H1 (cell line): ENCODE measurements at places on chromosomes 2 and 18. TPM values are rescaled to one million over a fixed set of nuclear protein-coding genes. Genes with fewer than 3 reads are reported as not detected.

- DNase-seq = no peak
These were observed 1.4 kb downstream of the REEP1 start for GRCh38 chr2:86335865-86336674.

DNA sequence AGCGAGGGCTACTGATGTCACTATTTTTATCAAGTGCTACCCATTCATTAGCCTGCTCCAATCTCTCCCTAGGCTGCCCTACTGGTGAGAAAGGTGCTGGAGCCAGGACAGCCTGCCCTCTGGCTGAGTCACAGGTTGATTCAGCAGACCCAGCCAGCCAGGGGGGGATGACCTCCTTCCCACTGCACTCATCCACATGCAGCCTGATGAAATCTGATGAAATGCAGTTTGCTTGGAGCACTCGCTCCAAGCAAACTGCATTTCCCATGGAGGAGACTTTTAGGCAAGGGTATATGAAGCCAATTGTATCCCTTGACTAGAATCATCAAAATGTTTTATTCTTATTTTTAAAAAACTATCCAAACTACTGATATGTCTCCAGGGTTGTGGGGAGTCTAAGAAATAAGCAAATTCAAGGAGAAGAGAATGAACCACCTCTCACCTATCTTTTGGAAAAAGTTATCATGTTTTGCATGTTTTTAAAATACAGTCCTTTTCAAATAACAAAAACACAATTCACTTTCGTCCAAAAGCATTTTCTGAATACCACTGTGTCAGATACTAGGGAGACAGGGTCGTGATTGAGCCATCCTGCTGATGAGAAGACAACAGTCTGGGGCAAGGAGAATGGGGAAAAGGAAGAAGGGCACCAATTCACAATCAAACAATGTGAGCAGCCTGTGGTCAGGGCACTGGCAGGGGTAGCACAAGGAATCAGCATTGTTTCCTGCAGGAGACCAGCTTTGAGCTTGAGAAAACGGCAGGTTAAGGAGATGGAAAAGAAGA lies 128.3 kb downstream of the AFF3 start:
- no peak for DNase-seq

DNA sequence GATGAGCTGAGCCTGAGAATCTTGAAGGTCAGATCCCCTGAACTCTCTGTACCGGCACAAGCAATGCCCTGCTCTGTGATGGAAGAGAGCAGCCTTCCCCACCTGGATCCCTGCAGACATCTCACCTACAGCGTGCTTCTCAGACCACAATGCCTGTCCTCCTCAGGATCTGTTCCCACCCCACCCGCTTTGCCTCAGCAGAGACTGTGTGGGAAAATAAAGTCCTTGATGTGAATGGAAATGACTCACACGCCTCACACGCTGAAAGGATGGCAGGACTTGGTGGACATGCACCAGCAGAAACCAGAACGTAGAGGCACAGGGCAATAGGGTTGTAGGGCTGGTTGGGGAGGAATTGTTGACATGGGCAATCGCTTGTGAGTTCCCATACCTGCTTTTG lies 117.9 kb upstream of the POU3F3 start:
- DNase-seq = no peak

DNA sequence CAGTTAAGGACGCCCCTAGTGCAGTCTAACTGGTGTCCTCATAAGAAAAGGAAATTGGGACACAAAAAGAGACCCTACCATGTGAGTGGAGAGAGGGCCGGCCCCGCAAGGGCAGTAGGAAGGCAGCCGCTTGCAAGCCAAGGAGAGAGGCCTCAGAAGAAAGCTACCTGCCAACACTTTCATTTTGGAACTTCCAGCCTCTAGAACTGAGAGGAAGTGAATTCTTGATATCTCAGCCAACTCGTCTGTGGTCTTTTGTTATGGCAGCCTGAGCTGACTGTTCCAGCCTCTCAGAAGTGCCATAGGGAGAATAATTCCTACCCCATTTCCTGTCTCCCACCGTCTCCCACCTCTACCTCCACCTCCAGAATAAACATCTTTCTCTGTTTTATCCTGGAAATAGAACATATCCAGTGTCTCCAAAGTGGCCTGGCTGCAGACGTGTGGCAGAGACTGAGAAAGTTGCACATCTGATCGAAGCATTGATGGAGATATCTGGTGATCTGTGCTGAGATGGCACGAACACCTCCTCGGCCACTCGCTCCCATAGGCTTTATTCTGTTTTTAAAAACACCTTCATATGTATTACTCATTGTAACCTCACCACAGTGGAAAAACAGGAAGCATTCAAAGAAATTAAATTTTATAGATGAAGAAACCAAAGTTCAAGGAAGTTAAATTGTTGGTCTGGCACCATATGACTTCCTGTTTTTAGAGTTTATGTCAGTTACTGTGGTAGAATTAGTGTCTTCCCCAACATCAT lies 39.5 kb upstream of the MARCO start:
- DNase-seq = no peak

GRCh38 chr2:142944721-142945120 lies 67.3 kb downstream of the KYNU start:
- DNase-seq = no peak

DNA sequence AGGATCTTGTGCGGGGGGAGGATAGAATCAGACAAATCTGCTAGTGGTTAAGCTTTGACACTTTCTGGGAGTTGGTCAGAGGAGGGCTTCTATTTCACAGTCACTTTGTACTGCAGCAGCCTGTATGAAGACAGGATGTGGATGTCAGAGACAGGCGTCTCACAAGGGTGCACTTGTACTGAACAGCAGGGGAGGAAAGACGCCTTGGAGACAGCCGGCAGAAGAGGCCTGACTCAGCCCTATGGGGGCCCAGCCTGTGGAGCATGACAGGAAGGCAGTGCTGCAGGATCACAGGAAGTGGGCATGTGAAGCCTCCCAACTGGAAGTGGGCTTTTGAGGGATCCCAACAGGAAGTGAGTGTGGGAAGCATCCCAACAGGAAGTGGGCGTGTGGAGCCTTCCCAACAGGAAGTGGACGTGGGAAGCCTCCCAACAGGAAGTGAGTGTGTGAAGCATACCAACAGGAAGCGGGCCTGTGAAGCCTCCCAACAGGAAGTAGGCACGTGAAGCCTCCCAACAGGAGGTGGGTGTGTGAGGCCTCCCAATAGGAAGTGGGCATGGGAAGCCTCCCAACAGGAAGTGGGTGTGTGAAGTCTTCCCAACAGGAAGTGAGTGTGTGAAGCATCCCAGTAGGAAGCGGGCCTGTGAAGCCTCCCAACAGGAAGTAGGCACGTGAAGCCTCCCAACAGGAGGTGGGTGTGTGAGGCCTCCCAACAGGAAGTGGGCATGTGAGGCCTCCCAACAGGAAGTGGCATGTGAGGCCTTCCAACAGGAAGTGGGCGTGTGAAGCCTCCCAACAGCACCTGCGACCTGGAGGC lies 212.3 kb downstream of the SNTG2 start:
- DNase-seq = no peak

GRCh38 chr2:161798027-161798426 lies 173.8 kb downstream of the SLC4A10 start:
- DNase-seq = no peak

DNA sequence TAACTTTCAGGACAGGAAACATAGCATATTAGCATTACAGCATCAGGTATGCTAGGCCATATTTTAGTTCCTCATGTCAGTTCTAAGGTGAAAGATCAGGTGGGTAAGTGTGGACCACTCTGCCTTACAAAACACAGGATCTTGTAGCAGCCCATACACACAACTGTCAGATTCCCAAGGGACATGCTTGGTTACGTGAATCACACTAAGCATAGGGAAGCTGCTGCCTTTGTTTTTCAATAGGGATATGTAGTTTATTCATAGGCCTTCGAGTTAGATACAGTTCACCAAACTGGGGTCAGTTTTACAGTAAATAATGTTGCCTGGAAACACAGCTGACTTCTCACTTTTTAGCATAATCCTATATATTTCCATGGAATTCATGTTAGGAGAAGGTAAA lies 116.1 kb upstream of the OTX1 start:
- no peak for DNase-seq

DNA sequence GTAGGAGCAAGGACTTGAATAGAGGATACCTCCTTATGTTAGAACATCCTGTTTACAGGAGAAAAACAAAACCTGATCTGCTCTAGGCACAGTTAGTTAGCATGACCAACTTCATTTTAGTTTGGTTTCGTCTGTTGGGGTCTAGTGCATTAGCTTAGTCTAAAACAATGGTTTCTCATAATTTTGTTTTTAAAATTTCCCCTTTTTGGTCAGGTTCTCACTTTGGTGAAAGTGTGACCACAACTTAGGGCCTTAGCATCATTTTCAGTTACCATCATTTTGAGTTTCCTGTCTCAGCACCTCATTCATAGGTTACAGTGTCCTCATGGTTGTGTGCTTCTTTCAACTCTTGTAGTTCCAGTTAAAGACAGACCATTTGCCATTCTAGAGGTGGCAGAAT lies 1277.0 kb upstream of the SLC39A10 start:
- DNase-seq = no peak

DNA sequence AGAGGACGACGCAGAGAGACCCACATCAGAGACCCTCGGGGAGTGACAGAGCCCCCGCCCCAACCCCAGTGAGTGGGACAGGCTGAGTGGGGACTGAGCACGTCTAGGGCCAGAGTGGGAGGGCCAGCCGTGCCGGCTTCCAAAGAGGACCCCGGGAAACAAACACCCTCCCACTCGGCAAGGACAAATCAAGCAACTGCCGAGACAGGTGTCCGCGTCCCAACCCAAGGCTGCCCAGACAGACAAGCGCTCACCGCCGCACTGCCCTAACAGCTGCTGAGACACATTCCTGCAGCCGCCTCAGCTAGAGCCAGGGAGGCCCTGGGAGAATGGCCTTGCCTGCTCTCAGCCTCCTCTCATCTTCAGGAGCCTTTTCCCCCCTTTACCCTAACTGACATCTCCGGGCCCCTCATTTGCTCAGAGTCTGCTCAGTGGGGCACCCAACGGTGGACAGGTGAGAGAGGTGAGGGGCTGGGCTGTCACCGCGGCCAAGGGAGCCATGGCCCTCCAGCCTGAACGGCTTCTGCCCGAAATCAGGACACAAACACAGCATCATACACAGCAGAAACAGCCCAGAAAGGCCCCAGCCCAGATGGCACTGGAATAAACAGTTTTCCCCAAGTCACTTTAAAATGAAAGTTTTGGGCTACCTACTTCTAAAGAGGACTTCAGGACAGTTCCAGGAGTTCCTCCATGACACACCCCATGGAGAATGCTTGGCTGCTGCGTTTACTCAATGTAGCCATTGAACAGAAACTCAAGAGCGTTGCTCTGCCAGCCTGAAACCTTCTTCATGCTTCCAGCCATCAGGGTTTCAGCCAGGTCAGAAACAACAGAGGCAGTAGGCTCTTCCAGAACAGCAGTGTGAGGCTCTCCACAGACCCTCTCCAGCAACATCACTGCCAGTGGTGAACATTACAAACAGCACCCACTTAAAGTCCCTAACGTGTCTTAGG lies 23.6 kb downstream of the SLC66A2 start:
- DNase-seq = no peak

DNA sequence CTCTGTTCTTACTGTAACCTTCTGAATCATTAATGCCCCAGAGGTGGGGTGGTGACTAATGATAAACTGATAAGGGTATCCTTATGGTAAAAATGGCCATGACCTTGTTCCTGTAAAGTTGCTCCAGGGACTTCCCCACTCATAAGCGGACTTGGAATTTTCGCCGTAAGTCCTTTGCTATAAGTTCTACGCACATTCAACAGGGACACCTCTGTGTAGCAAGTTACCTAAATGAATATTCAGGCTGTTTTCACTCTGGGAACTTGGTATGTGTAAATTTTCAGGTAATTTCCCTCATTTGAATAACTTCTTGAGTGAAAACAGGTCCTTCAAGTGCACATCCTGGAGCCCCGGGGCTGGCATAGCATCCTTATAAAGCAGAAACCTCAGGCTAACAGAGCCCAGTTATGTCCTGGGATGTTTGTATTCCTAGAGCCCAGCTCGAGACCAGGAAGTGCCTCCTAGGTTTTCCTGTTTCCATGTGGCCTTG lies 9.4 kb upstream of the AGFG1 start:
- no peak for DNase-seq

- DNase-seq = no peak
These were observed 85.1 kb upstream of the ATL2 start for GRCh38 chr2:38462121-38462661.

- DNase-seq = no peak
These were observed 149.7 kb downstream of the PXDN start for GRCh38 chr2:1594373-1595171.

DNA sequence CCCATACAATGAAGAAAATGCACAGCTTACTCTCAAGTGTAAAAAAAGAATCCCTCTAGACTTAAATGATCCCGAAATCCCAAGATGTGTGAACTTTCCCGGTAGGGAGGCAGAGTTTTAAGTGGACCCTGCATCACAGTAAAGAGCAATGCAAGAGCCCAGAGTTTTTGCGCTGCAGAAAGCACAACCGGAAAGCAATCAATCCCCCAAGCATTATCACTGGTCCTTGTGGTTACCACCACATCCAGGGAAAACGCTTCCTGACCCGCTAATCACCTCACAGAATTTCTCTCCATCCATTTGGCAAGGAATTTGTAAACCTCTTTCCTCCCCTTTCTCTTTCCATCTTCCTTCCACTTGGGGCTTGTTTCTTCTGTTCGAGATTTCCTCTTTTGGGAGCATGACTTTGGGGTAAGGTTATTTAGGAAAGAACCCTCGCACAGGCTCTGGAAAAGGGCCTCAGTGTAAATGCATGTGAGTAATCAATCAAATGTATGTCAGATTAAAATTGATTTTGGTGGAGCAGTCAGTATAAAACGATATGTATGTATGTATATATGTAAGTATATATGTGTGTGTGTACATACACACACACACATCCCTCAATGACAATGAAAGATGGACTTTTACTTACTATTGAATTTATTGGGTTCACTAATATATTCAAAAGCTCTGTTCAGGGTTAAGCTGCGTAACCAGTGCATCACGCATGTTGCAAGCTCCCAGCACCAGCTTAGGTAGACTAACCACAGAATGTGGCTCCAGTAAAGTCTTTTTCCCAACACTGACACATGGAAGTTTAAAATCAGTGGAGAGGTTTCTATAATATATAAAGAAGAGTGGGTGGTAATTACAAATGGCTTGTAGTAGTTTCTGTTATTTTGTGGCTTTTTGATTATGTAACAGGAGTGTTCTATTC lies 1.6 kb downstream of the PLCL1 start:
- DNase-seq = no peak

DNA sequence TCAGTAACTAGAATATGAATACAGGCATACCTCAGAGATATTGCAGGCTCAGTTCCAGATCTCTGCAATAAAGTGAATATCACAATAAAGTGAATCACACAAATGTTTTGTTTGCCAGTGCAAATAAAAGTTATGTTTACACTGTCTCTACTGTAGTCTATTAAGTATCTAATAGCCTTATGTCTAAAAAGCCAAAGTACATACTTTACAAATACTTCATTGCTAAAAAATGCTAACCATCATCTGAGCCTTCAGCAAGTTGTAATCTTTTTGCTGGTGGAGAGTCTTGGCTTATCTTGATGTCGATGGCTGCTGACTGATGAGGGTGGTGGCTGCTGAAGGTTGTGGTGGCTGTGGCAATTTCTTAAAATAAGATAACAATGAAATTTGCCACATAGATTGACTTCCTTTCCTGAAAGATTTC lies 159.4 kb downstream of the MYO1B start:
- no peak for DNase-seq

RAB12 gene
- total RNA-seq = 42.1 and 45.9 TPM in 2 replicates

GDF7 gene
- 0.04 and 0.06 TPM in 2 replicates for total RNA-seq

MPP4 gene
- total RNA-seq = 0.15 TPM in 1 of 2 replicates, not detected in the other

CRYGC gene
- total RNA-seq = not detected in 2 replicates

NEURL3 gene
- not detected in 2 replicates for total RNA-seq

HTR2B gene
- not detected in 2 replicates for total RNA-seq

PRSS56 gene
- total RNA-seq = not detected in 2 replicates

SLC19A3 gene
- 5.9 and 9.8 TPM in 2 replicates for total RNA-seq

SGPP2 gene
- not detected in 2 replicates for total RNA-seq
